ENCODE measurements at places on chromosomes 16 and 17.

DNA sequence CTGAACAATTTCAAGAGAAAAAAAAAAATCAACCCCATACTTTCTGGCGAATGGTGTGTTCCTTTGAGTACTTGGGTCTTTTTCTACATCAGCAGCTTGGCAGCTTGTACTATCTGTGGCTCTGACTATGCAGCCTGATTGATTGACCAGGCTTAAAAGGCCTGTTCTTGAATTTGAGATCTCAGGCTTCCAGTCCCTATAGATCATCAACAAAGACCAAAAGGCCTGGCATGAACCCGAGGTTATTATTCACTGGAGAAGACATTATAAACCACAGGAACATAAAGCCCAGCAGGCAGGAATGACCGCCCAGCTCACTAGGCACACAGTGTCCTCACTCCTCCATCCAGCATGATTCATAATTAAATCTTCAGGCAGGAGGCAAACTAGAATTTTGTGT lies 32.1 kb upstream of the CDH3 start:
- no peak for DNase-seq

GRCh38 chr16:69703638-69704037 lies 22.7 kb downstream of the NQO1 start:
- no peak for DNase-seq

DNA sequence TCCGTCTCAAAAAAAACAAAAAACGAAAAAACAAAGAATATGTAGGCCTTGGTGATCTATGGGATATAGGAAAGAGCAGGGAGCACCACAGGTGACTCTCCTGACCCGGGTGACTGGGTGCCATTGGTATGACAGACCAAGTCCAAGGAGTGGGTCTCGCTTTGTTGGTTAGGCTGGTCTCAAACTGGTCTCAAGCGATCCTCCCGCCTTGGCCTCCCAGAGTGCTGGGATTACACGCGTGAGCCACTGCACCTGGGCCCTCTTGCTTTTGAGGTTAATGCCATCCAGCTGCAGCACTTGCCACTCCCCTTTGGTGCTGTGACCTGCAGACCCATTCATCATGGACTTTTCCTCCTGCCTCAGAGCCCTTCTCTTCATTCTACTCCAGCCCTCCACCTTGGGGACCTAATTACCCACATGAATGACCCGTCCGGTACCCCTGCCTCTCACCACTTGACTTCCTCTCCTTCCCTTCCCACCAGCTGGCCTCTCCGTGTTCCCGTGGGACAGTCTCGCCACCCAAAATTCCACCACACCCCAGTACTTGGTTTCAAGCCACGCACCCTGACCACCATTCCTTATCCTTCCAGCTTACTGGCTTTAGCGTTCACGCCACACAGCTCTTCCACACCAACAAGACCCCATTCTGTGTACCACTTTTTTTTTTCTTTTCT lies 3.2 kb upstream of the UBE2G1 start:
- no peak for DNase-seq

- no peak for DNase-seq
Measured at GRCh38 chr17:30379303-30379902, 676 bp downstream of the CPD start.

DNA sequence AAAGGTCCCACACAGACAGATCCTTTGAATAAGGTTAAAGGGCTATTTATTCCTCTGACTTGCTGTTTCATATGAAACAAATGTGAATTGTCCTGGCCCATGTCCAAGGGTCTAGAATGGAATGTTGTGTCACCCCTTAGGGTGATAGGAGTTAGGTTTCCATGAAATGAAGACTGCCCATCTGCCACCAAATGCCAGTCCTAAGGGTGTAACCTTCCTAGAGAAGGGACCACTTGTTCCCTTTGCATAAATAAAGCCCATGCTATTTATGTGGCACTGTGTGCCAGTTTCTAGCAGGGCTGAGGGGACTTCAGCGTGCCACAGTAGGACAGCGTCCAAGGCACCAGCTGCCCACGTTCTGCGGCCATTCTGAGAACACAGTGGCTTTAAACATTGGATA lies 171.3 kb downstream of the ABCA8 start:
- no peak for DNase-seq

- no peak for DNase-seq
Measured at GRCh38 chr16:65576631-65577030, 454.8 kb upstream of the CDH11 start.

DNA sequence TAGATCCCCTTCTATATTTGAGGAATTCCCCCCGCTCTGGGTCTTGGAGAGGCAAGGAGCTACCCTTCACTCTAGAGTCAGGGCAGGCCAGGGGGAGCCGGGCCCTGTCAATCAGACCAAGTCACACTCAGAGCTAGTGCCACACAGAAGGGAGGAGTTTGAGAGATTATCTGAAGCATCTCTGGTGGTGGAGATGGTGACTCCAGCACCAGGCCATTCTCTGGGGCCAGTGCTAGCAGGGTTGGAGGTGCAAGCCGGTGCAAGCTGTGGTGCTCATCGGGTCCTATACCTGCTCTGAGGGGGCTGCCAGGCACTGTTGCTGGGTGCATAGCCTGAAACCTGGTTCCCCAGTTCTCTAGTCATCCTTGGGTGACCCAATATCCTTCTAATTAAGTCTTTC lies 201.2 kb downstream of the COPRS start:
- no peak for DNase-seq

DNA sequence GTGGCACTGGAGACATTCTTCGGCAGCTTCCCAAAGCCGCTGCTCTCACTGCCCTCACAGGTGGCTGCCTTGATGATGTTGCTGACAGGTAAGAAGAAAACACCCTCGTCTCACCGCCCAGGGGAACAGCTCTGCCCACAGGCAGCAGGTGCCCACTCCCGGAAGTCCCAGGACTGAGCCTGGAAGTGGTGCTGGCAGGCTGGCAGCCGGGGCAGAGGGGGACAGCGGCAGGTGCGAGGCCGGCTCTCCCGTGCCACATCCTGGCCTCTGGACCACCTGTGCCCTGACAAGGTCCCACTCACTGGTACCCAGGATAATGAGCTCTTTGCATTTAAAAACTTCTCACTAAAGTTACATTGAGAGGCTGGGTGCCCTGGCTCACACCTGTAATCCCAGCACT lies 20.4 kb downstream of the CEP131 start:
- no peak for DNase-seq

DNA sequence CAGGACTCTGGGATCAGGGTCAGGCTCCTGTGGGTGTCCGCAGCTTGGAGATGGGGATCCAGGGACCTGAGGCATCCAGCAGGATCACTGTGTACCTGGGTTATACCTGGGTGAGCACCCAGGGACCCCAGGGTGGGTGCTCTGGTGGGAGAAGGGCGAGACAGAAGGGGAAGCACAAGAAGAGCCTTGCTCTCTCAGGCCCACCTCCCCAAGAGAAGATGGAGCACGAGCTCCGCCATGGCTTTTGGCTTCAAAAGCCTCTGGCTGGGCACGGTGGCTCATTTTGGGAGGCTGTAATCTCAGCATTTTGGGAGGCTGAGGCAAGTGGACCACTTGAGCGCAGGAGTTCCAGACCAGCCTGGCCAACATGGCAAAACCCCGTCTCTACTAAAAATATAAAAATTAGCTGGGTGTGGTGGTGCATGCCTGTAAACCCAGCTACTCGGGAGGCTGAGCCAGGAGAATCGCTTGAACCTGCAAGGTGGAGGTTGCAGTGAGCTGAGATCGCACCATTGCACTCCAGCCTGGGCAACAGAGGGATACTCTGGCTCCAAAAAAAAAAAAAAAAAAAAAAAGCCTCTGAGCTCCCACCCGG lies 8.9 kb downstream of the DRC7 start:
- DNase-seq = no peak
